ENCODE measurements at places on chromosomes 13 and 19.

DNA sequence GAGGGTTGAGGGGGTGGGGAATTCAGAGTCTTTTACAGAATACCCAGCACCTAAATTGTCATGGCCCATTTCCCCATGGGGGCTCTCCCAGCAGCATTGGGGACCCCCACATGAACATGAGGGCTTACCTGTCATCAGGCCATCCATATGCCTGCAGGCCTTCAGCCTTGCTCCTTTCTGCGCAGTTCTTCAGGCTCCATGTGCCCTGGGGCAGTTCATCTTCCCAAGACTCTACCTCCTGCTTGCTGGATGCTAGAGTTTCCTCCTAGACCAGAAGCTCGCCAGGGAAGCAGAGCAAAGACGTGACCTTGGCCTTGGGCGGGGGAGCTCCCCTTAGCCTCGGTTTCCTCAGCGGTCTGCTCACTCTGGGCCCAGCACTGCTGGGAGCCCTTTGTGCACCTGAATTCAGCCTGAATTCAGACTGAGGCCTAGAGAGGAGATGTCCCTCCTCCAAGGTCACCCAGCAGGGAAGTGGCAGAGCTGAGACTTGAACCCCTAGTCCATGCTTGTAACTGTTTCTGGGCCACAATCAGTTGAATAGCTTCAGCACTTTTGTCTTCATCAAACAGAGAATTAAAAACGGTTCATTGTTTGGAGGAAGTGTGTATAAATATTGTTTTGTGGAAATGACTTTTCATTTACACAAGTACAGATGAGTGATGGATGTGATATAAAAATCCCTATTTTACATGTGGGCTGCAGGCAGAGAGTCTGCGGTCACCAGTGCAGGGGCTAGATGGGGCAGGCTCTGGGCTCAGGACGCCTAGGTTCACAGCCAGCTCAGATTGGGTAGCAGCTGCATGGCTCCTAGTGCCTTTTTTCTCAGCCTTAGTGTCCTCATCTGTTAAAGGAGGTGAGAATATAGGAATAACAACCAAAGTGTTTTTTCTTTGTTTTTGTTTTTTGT is 9.5 kb downstream of the PPP5C start:
- DNase-seq = no peak

DNA sequence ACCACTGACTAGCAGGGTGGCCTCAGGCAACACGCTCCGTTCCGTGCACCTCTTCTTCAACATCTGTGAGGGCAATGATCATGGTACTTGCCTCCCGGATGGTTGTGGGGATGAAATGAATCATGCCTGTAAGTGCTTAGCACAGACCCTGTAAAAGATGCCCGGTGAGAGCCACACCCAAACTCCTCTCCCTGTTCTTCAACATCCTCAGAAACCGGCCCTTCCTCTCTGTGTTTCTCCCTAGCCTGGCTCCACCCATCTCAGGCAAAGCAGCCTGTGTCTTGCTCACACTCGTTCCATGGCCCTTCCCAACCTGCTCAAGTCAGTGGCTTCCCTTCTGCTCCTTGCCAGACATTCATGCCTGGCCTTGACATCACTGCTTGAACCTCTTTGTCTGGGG is 5.8 kb upstream of the DMKN start:
- no peak for DNase-seq

DNA sequence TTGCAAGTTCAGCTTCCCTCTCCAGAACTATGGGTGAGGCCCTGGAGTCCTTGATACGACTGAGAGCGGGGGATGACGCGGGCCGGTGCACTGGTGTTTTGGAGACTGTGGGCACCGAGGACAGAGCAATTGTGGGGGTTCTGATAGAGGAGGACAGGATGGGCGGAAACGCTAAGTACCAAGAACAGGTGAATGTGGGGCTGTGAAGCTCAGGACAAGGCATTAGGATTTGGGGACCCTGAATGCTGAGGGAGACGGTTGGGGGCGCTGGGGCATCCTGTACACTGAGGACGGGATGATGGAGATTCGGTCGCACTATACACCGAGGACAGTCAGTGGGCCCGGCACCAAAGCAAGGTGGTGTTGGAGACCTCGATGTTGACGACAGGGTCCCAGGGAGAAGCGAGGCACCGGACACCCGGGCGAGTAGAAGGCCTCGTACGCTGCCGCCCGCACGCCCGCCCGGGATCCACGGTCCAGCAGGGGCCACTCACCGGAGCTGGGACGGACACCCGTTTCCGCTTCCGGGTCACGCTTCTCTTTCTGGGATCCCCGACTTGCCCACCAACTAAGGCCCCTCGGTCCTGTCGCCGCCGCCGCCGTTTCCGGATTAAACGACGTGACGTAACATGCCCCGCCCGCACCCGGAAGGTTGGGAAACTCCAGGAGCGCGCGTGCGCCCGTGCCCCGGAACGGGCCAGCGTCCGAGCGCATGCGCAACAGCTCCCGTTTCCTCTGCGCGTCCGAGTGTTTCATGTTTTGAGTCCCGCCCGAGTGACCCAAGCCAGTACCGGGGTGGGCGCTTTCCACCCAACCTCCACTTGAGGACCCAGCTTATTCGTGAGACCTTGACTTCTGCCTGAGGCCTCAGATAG is at the start of gene CHMP2A:
CHMP2A (minus strand) TSS at position 612 of the 875 bp plus-strand sequence. CDS start 893 bp downstream, outside the sequence.
- DNase-seq = peak; percentile 97

- no peak for DNase-seq
These were observed 15.2 kb downstream of the THOP1 start for GRCh38 chr19:2800506-2800905.

DNA sequence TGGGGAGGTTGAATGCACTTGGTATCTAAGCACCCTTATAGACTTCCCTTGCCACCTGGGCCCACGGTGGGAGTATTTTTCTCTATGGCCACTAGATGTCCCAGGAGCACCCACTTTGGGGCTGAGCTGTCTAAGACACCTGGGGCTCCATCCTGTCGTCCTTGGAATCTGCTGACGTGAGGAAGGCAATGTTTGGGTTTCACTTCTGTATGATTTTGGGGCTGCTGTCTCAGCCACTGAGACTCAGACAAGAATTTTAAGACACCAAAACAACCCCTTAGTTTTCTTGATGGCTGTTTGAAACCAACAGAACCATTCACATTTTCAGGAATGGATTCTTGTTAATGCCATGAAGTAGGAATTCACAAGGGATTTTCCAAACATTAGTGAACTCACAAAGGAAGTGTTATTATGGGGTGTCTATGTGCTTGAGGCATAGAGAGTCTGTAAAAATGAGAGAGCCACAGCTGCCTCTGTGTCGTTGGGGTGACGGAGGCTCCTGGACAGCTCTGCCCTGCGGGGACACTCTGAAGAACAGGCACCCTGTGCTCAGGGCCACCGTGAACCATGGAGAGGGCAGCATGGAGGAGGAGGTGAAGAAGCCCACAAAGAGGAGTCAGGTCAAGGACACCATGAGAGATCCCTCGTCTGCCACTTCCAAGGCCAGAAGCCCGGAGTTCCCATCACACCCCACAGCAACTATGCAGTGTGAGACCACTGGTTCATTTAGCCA is 106.8 kb upstream of the SPATA13 start:
- DNase-seq = peak; percentile 10

- no peak for DNase-seq
These were observed 163.3 kb downstream of the NUFIP1 start for GRCh38 chr13:44825953-44826352.

- no peak for DNase-seq
These were observed 178.1 kb downstream of the FLT1 start for GRCh38 chr13:28316836-28317235.
